ENCODE measurements at places on chromosomes 2 and 18.

DNA sequence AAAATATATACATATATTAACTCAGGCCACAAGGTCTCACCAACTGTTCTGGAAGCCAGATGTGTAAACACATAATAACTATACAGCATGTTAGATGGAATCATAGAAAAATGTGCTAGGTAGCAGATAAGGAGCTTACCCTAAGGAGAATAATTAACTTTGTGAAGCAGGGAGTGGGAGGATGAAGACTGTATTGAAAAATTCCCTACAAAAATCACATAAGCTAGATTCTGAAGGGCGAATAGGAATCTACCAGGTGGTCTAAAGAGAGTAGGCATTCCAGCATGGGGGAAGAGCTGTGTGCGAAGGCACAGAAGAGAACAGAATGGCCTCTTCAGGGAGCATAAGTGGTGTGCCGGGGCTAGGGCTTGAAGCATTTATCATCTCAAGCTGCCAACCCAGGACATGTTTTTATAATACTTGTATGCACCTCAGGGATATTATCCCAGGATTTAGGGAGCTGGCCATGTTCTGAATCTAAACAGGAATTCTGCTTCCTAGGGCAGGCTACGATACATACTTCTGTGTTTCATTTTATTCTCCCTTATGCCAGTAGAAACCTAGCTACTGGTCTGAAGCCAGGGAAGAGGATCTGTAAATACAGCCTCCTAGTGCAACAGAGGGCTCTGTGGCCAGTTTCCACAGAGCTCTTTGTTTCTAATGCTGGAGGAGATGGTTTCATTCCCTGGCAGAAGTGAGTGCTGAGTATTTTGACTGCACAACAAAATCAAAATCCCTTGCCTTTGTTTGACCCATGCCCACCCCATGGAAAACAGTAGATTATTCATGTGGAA is 56.7 kb downstream of the NEMP2 start:
- H3K36me3 ChIP-seq: no peaks in the 10 kb centered on the region
- DNase-seq: no peak

DNA sequence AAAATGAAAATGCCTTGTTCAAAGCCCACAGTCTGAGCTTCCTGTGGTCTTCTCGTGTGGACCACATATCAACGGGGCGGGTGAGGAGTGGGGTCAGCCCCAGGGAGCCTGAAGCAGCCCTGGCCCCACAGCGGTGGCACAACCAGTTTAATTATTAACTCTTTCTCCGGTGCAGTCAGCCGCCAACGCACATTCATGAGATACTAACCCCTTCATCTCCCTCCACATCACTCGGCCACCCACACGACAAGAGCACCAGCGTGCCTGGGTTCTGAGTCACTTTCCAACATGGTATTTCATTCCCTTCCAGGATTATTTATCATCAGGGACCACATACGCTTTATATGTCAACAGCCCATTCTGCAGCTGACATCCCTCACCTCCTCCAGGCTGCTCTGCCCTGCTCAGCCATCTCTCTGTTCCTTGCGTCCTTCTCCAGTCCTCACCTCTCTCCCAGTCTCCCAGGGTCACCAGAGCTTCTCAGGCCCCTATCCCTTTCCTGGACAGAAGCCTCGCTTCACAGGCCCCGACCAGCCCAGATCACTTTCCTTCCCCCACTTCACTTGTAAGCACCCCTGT is 48.0 kb upstream of the ID2 start:
- peaks cover 10% of the 10 kb centered on the region for H3K4me1 ChIP-seq
- H3K36me3 ChIP-seq: no peaks in the 10 kb centered on the region
- H3K4me3 ChIP-seq: no peak overlapping the region
- H3K27ac ChIP-seq: peak overlapping the region; percentile 23
- H3K27me3 ChIP-seq: no peaks in the 10 kb centered on the region
- DNase-seq: no peak

- no peaks in the 10 kb centered on the region for H3K27me3 ChIP-seq
- no peaks in the 10 kb centered on the region for H3K36me3 ChIP-seq
- no peak overlapping the region for H3K27ac ChIP-seq
Observed at GRCh38 chr18:36744261-36744876, 84.4 kb downstream of the TPGS2 start.

DNA sequence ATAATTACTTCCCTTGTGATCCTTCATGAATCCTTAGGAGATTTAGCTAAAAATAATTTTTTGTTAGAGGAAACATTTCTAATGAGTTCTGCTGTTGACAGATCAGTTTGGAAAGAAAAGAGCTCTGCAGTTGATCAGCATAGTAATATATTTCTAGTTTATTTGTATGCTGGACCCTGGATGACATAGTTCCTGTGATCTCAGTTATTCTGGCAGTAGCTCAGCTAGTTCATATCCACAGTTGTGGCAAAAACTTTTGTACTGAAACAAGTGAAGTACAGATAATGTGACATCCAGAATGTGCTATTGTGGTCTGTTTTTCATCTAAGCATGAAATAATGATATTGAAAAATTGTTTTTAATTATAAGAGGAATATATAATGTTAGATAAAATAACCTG is 33.7 kb downstream of the ABI2 start:
- no peak overlapping the region for H3K4me3 ChIP-seq
- no peaks in the 10 kb centered on the region for H3K27me3 ChIP-seq
- peaks cover 17% of the 10 kb centered on the region for H3K4me1 ChIP-seq
- no peak overlapping the region for H3K27ac ChIP-seq

- H3K27me3 ChIP-seq: no peaks in the 10 kb centered on the region
- no peaks in the 10 kb centered on the region for H3K4me1 ChIP-seq
- DNase-seq: no peak
- no peak overlapping the region for H3K27ac ChIP-seq
Observed at GRCh38 chr2:161486111-161486510, 70.0 kb downstream of the TBR1 start.

DNA sequence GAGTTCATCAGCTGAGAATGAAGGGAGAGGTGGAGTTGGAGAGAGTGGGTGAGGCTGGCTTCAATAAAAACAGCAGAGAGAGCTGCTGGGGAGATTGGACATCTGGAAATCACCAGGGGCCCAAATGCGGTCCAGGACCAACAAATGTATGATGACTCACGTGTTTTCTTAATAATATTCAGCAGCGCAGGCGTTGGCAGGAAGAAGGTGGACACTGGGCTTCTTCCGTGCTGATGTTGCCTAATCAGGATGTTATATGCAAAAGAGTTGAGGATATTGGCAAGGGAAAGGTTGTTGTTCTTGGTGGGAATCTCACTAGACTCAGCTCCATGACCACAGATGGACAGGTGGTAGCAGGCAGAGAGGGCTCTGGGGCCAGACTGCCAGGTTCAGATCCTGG is 12.8 kb upstream of the PLA2R1 start:
- H3K27ac ChIP-seq: no peak overlapping the region
- no peak for DNase-seq
- H3K4me1 ChIP-seq: no peaks in the 10 kb centered on the region
- H3K27me3 ChIP-seq: no peaks in the 10 kb centered on the region
- H3K4me3 ChIP-seq: no peak overlapping the region

GRCh38 chr2:51722311-51722710 is 690.4 kb upstream of the NRXN1 start:
- H3K27me3 ChIP-seq: no peaks in the 10 kb centered on the region
- no peak overlapping the region for H3K4me3 ChIP-seq
- no peak for DNase-seq
- no peaks in the 10 kb centered on the region for H3K36me3 ChIP-seq

DNA sequence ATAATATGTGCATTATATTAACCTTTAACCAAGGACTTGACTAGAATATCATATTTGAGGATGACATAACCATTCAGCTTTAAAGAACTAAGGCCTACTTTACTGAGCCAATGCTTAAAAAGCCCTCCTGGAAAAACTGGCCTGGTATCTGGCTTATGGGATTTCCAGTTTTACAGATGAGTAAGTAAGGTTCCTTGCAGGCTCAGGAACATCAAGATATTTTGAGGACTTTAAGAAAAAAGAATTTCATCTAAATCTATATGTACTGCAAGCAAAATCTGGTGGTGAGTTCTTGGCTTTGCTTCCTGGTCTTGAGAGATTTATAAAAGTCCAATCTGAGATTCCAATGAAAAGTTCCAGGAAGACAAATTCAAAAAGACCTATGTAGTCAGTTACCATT is 417.0 kb upstream of the NRXN1 start:
- no peak overlapping the region for H3K27ac ChIP-seq
- no peaks in the 10 kb centered on the region for H3K4me1 ChIP-seq
- no peaks in the 10 kb centered on the region for H3K36me3 ChIP-seq
- no peak for DNase-seq
- H3K4me3 ChIP-seq: no peak overlapping the region

DNA sequence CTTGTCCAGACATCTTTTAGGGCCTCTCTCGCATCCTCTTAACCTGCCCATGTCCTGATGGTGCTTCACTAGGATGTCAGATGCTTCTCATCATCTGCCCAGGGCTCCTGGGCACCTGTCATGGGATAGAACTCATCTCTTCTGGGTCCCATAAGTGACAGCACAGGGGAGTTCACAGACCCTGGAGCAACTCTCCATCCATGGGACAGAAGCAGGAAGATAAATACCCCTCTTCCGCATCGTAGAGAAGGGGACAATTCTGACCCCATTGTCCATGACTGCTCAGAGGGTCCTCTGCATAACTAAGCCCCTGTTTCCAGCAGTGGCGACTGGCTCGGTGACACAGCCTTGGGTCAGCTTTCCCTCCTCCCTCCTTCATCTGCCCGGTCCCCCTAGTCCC is 82.3 kb downstream of the TWIST2 start:
- H3K4me1 ChIP-seq: peaks cover 25% of the 10 kb centered on the region
- DNase-seq: no peak
- peak overlapping the region; percentile 78 for H3K27ac ChIP-seq

DNA sequence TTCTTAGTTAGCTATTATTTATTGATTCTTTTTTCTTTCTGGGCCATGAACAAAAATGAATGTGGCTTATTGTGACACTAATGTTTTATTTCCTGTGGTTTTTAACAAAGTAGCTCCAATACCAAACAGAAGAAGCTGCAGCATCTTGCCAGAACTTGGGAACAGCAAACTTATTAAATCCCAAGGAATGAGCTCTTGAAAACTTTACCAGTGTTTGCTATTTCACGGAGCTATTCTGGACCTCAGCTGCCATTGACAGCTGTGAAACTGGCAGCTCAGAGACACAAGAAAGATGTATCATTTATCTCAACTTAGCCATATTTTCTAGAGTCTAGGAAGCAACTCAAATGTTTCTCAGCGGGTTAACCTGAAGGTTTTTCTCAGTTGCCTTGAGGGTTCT is 91.0 kb upstream of the NEUROD1 start:
- H3K4me1 ChIP-seq: no peaks in the 10 kb centered on the region
- no peak for DNase-seq
- H3K36me3 ChIP-seq: no peaks in the 10 kb centered on the region
- H3K27ac ChIP-seq: no peak overlapping the region
- H3K27me3 ChIP-seq: no peaks in the 10 kb centered on the region

DNA sequence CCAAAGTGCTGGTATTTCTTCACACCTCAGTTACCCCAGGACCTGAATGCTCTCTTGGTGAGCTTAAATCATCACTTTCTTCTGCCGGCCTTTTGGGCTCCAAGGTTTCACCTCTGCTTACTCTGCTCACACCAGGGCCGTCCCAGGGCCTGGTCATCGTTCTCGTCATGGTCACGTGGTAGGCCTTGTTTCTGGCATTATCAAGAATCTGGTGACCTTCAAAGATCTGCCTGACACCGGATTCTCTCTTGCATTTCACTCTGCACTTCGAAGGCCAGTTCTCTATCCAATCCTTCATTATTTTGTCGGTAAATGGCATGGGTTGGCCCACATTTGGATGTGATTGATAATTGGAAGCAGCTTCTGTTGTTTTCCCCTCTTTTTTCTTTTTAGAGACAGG is 80.5 kb downstream of the HRH4 start:
- no peaks in the 10 kb centered on the region for H3K36me3 ChIP-seq
- no peak overlapping the region for H3K4me3 ChIP-seq
- H3K4me1 ChIP-seq: no peaks in the 10 kb centered on the region
- H3K27ac ChIP-seq: no peak overlapping the region
- no peak for DNase-seq

DNA sequence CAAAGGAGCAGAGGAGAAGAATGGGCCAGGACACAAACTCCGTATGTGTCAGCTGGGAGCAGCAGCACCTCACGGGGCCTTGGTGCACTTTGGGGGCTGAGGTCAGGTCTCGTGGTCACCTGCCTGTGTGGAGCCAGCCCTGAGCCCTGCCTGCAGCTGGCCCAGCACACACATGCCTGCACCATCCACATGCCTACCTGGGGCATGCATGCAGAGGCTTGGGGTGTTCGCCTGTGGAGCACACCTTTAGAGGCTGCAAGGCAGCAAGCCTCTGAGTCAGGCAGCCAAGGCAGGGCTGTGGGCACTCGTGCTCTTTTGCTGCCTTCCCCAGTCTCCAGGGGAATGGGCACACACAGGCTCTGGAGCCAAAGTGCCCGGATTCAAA is 36.0 kb downstream of the ARHGEF4 start:
- no peaks in the 10 kb centered on the region for H3K27me3 ChIP-seq
- no peak for DNase-seq
- H3K4me3 ChIP-seq: no peak overlapping the region
- no peaks in the 10 kb centered on the region for H3K36me3 ChIP-seq
- no peak overlapping the region for H3K27ac ChIP-seq
- H3K4me1 ChIP-seq: peaks cover 4% of the 10 kb centered on the region

DNA sequence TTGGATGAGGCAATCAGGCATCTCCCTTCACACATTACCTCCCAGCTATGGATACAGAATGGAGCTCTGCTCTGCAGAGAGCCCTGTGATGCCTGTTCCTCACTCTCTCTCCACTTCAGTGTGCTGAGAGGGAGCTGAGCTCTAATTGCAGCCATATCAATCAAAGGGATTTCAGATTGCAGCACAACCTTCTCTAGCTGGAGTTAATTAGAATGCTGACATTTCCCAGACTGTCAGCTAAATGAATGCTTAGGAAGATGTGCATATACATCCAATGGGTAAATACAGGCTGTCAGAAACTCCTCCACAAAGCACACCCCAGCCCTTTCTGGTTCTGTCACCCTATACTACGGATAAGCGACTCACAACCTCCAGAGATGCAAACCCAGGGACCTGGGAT is 402.6 kb downstream of the EIPR1 start:
- H3K27me3 ChIP-seq: no peaks in the 10 kb centered on the region
- DNase-seq: no peak
- H3K27ac ChIP-seq: no peak overlapping the region
- no peaks in the 10 kb centered on the region for H3K36me3 ChIP-seq
- H3K4me1 ChIP-seq: no peaks in the 10 kb centered on the region
- no peak overlapping the region for H3K4me3 ChIP-seq

GRCh38 chr2:228039752-228040534 is 141.5 kb downstream of the SPHKAP start:
- H3K27me3 ChIP-seq: no peaks in the 10 kb centered on the region
- H3K27ac ChIP-seq: no peak overlapping the region
- no peak for DNase-seq
- no peak overlapping the region for H3K4me3 ChIP-seq

- no peak overlapping the region for H3K27ac ChIP-seq
- DNase-seq: no peak
- H3K4me1 ChIP-seq: no peaks in the 10 kb centered on the region
- H3K4me3 ChIP-seq: no peak overlapping the region
- no peaks in the 10 kb centered on the region for H3K27me3 ChIP-seq
- H3K36me3 ChIP-seq: no peaks in the 10 kb centered on the region
Observed at GRCh38 chr18:58253871-58254270, 209.8 kb downstream of the NEDD4L start.
